Mesenchymal stem cell (in vitro differentiated cells and primary cell): ENCODE measurements at places on chromosomes 6 and 20.

DNA sequence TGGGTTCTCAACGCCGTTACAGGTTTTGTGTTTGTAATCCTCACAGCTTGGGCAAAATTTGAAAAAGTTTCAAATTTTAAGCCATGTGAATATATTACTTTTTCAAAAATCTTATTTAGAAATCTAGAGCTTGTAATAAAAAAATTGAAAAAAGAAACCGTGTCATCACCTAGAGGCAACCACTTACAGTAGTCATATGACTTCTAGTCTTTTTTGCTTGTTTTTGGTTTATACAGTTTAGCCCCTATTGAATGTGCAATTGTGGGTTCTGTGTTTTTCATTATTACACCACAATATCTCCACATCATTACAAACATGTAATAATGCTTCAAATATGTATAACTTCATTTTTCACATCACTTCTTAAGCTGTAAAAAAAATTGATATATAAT lies 888 bp downstream of the DYNLRB1 start:
- no peak for DNase-seq
- H3K4me3 ChIP-seq: peak overlapping the region; percentile 99
- H3K36me3 ChIP-seq: peaks cover 6% of the 10 kb centered on the region
- no peaks in the 10 kb centered on the region for H3K27me3 ChIP-seq
- peak overlapping the region; percentile 98 for H3K27ac ChIP-seq

DNA sequence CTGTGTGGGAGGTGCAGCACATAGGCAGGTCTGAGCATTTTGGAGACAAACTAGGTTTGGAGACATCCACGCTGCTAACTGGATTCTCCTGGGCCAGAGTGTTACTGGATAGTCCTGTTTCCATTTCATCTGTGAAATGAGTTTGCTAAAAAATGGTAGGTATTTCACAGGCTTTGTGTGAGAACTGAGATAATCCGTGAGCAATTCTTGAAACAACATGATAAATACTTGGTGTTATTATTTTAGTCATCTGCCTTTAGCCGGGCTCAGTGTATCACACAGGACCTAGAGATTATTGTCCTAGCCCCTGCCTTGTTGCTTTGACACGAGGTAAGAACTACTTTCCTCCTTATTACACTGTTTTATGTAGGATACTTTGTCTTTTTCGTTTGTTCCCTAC lies 63.0 kb downstream of the PRR18 start:
- H3K27ac ChIP-seq: no peak overlapping the region
- DNase-seq: no peak
- H3K36me3 ChIP-seq: no peaks in the 10 kb centered on the region
- no peak overlapping the region for H3K4me3 ChIP-seq

- peak; percentile 23 for DNase-seq
- H3K4me1 ChIP-seq: peaks cover 3% of the 10 kb centered on the region
- peak overlapping the region; percentile 78 for H3K27ac ChIP-seq
- H3K4me3 ChIP-seq: peak overlapping the region; percentile 99
Observed at GRCh38 chr6:169752074-169752623, 727 bp downstream of the ERMARD start.

- H3K27ac ChIP-seq: no peak overlapping the region
- H3K4me1 ChIP-seq: peaks cover 11% of the 10 kb centered on the region
- H3K27me3 ChIP-seq: no peaks in the 10 kb centered on the region
Observed at GRCh38 chr6:26478985-26479278, 21.2 kb upstream of the BTN1A1 start.

DNA sequence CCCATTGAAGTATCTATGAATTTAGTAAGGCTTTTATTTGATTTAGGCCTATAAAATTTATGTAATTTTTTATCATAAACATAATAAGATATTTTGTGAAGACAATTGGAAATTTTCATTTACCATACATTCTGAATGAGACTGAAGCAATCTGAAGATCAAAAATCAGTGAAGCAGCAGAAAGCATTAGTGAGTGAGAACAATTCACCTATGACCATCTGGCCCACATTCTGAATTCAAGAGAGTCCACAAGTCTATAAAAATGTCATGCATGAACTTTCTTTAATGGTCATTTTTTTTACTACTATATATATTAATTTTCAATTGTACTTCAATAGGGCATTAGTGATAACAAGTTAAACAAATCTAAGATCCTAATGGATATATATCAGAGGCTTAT lies 1026.6 kb upstream of the MAP3K7 start:
- H3K36me3 ChIP-seq: no peaks in the 10 kb centered on the region
- H3K4me3 ChIP-seq: no peak overlapping the region
- DNase-seq: no peak
- no peaks in the 10 kb centered on the region for H3K4me1 ChIP-seq
- H3K27me3 ChIP-seq: no peaks in the 10 kb centered on the region
- no peak overlapping the region for H3K27ac ChIP-seq

- H3K27me3 ChIP-seq: peaks cover 9% of the 10 kb centered on the region
- H3K36me3 ChIP-seq: no peaks in the 10 kb centered on the region
- H3K4me1 ChIP-seq: no peaks in the 10 kb centered on the region
- H3K27ac ChIP-seq: no peak overlapping the region
Observed at GRCh38 chr6:116969211-116969863, 92.3 kb downstream of the RFX6 start.

DNA sequence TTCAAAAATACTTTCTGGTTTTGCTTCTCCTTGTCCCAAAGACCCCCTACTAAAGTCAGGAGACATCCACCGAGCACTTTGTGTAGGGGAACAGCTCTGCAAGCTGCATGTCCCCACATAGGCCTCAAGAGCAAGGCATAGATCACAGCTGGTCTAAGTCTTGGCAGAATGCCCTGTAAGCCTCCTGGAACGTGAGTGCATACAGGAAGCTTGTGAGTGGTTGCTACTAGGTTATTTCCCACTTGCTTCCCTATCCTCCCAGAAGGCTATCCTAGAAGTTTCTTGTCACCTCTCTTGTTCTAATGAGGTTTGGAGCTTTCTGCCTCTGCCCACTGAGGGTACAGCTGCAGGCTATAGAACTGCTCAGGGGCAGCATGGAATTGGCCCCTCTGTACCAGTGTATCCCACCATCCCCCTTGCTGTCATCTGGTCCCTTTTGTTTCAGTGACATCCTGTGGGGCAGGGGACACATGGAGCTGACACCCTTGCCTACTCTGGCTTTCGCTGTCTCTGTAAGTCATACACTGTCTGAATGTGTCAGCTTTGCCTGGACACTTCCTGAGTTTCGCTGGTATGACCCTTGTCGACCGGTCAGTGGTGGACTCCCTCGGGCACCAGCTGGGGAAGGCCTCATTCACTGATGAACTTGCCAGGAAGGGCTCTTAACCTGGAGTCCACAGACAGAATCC lies 35.6 kb upstream of the KCNK16 start:
- H3K27me3 ChIP-seq: peaks cover 5% of the 10 kb centered on the region
- H3K36me3 ChIP-seq: no peaks in the 10 kb centered on the region
- H3K4me1 ChIP-seq: peaks cover 7% of the 10 kb centered on the region
- H3K27ac ChIP-seq: no peak overlapping the region
- H3K4me3 ChIP-seq: no peak overlapping the region
- peak; percentile 91 for DNase-seq

GRCh38 chr6:38180586-38180985 lies 361.1 kb downstream of the ZFAND3 start:
- no peak overlapping the region for H3K4me3 ChIP-seq
- H3K4me1 ChIP-seq: no peaks in the 10 kb centered on the region
- peaks cover 10% of the 10 kb centered on the region for H3K36me3 ChIP-seq
- no peak overlapping the region for H3K27ac ChIP-seq

DNA sequence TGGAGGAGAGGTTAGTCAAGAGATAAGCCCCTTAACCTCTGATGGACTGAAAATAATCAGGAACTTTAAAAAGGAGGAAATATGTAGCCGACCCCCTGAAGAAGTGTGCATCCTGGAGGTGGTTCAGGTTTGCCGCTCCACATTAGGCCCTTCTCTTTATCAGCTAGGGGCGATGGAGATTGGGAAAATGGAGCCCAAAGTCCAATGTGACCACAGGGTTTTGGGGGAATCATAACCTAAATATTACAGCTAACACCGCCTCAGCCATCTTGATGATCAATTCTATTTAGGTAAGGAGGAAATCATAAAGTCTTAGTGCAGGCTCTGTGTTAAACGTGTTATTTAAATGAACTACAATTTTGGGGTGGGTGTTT lies 1.2 kb downstream of the OGFRL1 start:
- peak overlapping the region; percentile 84 for H3K4me3 ChIP-seq
- H3K36me3 ChIP-seq: no peaks in the 10 kb centered on the region
- no peak for DNase-seq
- H3K4me1 ChIP-seq: peaks cover 7% of the 10 kb centered on the region

- H3K27ac ChIP-seq: no peak overlapping the region
- no peak for DNase-seq
- no peaks in the 10 kb centered on the region for H3K36me3 ChIP-seq
- no peaks in the 10 kb centered on the region for H3K27me3 ChIP-seq
- H3K4me1 ChIP-seq: no peaks in the 10 kb centered on the region
Observed at GRCh38 chr6:88262332-88262731, 96.2 kb upstream of the CNR1 start.

DNA sequence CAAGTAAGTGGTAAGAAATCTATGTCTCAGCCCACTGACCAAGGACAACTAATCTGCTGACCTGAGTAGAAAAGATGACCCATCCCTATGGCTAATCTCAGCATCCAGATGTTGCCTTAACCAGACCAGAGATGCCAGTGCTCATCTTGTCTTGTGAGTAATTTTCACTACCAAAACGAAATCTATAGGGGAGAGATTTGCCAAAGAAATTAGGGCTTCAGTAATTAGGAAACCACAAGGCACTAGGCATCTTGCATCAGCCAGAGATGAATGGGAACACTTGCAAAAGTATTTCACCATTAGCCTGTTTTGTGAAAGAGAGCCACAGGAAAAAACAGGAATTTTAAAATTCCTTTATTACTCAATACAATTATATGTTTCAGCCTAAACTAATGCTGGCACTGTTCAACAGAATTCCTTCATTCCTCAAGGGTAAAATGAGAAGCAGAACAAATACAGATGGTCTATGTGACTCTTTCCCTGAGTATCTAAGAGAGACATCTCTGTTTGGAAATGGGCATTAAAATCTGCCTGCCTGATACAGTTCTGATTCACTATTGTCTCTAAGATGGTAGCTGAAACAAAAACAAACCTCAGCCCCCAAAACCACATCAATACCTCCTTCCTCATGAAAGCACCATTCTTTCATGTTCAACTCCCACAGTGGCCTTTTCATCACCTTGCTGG lies 87.8 kb downstream of the GMDS start:
- H3K27ac ChIP-seq: peak overlapping the region; percentile 32
- no peaks in the 10 kb centered on the region for H3K36me3 ChIP-seq
- peak; percentile 9 for DNase-seq
- peaks cover 4% of the 10 kb centered on the region for H3K4me1 ChIP-seq
- H3K4me3 ChIP-seq: no peak overlapping the region

- H3K27me3 ChIP-seq: no peaks in the 10 kb centered on the region
- no peak for DNase-seq
- peaks cover 11% of the 10 kb centered on the region for H3K4me1 ChIP-seq
- H3K27ac ChIP-seq: no peak overlapping the region
- H3K36me3 ChIP-seq: no peaks in the 10 kb centered on the region
Observed at GRCh38 chr6:5504078-5504477, 242.8 kb downstream of the FARS2 start.
